Activated naive CD4-positive, alpha-beta T cell treated with anti-CD3 and anti-CD28 coated beads, Interleukin-2, amount 50 U/mL, for 72 hours (primary cell): ENCODE measurements at places on chromosomes 4 and X. TPM values are rescaled to one million over a fixed set of nuclear protein-coding genes. Genes with fewer than 3 reads are reported as not detected.

Gene ENAM
- not detected for total RNA-seq

Gene UGT2B15
- not detected for total RNA-seq

GRCh38 chr4:184807797-184808712, 17.7 kb downstream of the ACSL1 start:
- DNase-seq, result no peak

- no peak for DNase-seq
Measured at GRCh38 chr4:160136021-160136420, 1033.1 kb downstream of the RAPGEF2 start.

GRCh38 chrX:149871940-149872339, 9.0 kb upstream of the MAGEA8 start:
- no peak for DNase-seq

- DNase-seq, result no peak
Measured at GRCh38 chr4:188439641-188440311, 300.5 kb downstream of the TRIML1 start.

Gene PABPC4L
- not detected for total RNA-seq

Gene GYPA
- not detected for total RNA-seq

DNA sequence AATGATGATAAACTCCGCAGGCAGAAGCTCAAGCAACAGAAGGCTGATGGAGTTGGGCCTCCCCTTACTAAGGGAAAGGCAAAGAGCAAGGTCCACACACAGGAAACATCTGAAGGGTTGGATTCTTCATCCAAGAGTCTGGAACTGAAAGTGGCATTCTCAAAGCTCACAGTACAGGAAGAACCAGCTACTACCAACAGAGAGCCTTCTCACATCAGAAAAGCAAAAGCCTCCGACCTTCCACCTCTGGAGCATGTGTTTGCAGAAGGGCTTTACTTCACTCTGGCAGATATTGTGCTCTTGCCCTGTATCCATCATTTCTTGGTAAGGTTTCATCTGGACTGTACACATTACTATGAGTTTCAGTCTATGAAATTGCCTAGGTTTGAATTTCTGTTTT, 10.6 kb downstream of the GSTCD start:
- DNase-seq, result no peak

Gene FAM236B
- not detected for total RNA-seq
